Activated CD4-positive, alpha-beta T cell treated with anti-CD3 and anti-CD28 coated beads, Interleukin-2, amount 50 U/mL, for 1 hour (primary cell): ENCODE measurements at places on chromosomes 6 and 20.

DNA sequence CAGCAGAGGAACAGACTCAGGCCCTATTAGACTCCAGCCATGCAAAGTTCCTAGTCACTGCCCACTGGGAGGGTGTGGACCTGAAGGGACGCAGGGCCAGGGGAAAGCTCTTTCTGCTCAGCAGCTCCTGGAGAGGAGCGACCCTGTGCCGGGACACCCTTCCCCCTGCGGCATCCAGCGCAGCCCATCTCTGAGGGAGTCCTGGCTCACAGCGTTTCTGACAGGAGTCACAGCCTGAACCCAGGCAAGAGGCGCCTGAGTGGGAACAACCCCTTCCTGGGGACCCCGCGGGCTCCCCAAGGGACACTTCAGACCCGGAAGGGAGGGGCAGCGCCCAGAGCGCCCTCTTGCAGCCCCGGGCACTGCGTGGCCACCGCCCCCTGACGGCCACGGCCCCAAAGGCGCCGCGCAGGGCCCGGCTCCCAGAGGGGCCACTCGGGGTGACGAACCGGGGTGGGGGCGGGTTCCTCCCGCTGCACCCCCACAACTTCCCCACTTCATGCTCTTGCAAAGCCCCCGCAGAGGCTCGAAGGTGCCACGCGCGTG, 862 bp downstream of the UCKL1 start:
- DNase-seq, result peak; percentile 29

- DNase-seq, result no peak
These were observed 1.4 kb downstream of the TRAM2 start for GRCh38 chr6:52575502-52575892.

GRCh38 chr6:23435126-23435525, 690.9 kb upstream of the NRSN1 start:
- DNase-seq, result no peak

GRCh38 chr6:37675100-37675499, 22.6 kb downstream of the MDGA1 start:
- DNase-seq, result no peak

GRCh38 chr20:4180356-4180755, 165.0 kb upstream of the RNF24 start:
- DNase-seq, result no peak

DNA sequence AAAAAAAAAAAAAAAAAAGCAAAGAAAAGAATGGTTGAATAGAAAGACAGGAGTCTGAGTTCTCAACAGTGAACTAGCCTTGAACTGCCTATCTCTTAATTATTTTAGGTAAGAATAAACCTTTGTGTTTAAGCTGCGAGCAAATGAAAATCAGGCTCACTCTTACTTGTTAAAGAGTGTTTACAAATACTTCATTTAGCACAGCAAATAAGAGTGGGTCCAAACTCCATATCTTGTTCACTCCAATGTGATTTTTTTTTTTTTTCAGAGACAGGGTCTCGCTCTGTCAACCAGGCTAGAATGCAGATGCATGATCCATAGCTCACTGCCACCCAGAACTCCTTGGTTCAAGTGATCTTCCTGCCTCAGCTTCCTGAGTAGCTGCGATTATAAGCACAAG, 11.9 kb downstream of the MCM9 start:
- DNase-seq, result no peak

- no peak for DNase-seq
These were observed 93.5 kb downstream of the SNAP25 start for GRCh38 chr20:10312111-10312510.

DNA sequence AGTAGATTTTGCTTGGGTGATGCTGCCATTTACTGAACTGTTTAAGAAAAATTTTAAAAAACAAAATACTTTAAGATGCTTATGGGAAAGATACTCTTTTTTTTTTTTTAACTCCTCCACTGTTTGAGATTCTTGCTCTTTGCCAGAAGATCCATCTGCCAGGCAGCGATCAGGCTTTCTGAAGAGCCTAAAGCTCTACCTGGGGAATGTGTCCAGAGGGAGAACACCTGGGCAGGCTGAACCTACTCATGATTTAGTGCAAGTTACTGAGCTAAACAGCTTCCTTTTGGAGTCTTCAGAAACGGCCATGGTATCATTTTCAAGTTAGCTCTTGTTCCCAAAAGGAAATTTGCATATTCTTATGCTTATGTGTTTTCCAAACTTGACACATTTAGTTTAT, 23.5 kb upstream of the MLIP start:
- no peak for DNase-seq
